ENCODE measurements at places on chromosomes 2 and 18.

GRCh38 chr2:10215393-10215935 lies 87.2 kb upstream of the HPCAL1 start:
- DNase-seq, result no peak

GRCh38 chr18:27728659-27729058 lies 448.3 kb downstream of the CDH2 start:
- DNase-seq, result no peak

GRCh38 chr2:134206031-134206430 lies 47.8 kb upstream of the MGAT5 start:
- no peak for DNase-seq

DNA sequence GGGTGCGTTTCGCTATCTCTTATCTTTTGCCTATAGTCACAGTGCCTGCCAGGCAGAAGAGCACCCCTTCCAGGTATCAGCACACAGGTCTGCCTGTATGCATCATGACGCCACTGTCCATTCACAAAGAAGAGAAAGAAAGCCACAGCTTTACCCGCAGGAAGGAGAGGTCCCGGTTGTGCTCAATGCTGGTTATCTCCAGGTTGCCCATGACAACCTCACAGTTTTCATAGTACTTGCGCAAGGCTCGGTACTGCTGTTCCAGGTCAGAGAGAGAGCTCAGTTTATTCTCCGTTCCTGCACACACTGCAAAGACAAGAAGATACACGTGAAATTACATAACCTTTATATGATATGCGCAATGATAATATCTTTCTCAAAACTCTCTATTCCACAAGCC lies 414.0 kb downstream of the ERBB4 start:
- DNase-seq, result no peak

DNA sequence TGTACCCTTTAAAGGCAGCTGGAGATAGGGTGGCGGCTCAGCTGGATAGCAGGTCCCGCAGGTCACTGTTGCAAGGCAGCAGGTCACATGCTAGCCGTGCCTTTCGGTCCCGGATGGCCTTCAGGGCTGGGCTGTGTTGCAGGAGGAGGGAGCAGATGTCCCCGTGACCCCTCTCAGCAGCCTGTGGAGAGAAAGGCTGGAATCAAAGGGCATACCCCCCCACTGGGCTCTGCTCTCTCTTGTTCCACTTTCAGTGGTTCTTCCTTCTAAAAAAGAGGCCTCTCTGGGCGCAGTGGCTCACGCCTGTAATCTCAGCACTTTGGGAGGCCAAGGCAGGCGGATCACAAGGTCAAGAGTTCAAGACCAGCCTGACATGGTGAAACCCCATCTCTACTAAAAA lies 4.4 kb upstream of the ANKRD23 start:
- DNase-seq, result no peak

DNA sequence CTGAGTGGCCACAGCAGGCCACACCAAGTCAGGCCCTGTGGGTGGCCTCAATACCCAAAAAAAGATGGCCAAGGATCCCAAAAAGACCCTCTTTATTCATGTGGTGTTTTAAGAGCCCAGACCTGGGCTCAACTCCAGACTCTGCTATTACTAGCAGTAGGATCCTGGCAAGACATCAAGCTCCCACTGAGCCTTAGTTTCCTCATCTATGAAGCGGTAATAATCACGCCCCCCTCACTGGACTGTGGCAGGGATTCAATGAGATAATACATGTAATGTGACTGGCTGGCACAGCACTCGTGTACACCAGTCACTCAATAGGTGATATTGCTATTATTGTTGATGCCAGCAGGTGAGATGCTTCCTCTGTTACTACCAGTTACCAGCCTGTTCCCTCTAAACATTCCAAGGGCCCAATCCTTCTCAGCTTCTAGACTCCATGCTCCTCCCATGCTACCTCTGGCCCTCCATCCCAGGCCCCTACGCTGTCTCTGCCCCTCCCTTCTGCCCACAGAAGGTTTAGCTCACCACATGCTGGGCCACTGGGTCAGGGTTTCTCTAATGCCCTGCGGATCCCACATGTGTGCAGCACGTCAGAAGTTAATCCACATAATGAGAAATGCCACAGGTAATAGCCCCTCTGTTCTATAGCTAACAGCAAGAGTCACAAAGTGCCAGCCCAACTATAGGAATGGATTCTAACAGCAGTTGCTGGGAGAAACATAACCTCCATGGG lies 51.2 kb downstream of the SLC4A5 start:
- no peak for DNase-seq

- no peak for DNase-seq
These were observed 39.6 kb downstream of the FTCDNL1 start for GRCh38 chr2:199811346-199811745.

DNA sequence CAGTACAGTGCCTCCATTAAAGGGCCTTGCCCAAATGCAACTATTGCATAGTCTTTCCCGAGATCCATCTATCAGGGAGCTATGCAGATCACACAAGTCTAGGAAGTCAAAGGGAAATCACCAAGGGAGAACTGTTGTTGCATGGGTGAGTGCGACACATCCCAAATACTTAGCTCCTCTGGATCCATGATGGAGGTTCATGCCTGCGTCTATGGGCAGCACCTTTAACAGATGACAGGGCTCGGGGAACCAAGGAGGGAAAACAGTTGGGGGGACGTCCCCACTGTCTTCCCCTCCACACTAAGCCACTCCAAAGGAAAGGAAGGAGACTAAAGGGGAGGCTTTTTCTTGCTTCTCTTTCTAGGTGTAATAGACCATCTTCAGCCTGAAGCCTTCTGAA lies 552.8 kb upstream of the PKDCC start:
- DNase-seq, result no peak

GRCh38 chr18:3972291-3972930 lies 482.7 kb downstream of the DLGAP1 start:
- no peak for DNase-seq

- peak; percentile 60 for DNase-seq
These were observed 357.3 kb downstream of the ZEB2 start for GRCh38 chr2:144162652-144163051.

DNA sequence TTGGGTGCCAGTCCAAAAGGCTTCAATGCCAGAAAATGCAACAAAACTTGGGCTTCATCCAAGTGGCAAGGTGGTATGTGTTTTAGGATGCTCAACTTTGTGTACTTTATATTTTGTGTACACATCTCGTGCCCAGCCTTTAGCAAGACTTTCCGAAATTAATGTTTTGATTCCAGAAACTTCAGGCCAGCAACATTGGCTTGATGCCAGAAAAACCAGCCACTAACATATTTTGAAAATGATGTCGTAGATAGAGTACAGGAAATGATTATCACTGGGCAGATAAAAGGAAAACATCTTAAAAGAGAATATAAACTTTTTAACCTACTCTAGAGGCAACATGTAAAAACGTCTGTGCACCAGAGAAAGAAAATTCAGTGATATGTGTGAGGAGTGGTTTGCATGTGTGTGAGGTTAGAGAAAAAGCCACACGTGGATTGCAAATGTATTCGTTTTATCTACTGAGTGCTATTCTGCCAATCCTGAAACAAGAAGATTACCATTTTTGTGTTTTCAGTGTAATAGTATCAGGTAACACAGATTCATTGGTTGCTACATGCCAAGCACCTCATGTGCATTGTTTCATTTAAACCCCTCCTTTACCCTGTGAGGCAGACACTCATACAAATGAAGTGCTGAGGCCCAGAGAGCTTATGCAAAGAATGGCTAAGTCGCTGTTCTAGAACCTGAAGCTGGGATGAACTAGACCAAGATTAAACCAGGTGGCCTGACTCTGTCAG lies 264.8 kb downstream of the C1D start:
- DNase-seq, result no peak

DNA sequence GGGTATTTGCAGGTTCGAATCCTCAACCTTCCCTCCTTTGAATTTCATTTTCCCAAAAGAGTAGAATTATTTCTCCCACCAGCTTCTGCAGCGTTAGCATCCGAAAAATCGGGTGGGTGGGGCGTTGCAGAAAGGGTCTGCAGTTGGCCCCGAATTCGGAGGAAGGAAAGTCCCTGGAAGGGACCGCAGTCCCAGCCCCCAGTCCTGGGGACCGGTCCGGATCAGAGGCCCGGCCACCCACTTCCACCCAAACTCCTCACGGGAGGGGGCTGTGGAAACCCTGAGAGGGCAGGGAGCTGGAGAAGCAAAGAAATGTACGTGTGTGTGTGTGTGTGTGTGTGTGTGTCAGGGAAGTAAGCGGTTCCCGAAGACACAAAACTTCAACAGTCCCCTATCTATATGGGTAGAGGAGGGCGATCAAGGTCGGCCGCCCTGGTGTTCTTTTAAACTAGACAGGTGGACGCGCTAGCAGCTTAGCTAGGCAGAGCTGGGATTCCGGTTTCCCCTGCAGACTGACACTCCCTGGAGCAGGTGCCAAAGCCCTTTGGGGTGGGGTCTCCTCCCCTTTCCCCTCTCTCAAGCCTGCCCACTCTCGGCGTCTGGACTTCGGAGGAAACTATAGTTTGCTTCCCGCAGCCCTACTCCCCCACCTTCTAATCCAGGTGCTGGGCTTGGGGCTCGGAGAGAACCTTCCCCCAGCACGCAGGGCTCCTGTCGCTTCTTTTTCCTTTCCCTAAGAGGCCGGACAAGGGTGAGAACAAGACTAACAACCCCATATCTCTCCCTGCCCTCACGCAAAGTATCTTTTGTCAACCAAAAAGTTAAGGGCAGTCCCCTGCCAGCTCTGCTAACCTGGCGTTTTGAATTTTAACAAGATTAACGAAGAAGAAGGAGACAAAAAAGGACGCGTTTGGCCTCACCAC lies 4.8 kb upstream of the ONECUT2 start:
- DNase-seq, result no peak

DNA sequence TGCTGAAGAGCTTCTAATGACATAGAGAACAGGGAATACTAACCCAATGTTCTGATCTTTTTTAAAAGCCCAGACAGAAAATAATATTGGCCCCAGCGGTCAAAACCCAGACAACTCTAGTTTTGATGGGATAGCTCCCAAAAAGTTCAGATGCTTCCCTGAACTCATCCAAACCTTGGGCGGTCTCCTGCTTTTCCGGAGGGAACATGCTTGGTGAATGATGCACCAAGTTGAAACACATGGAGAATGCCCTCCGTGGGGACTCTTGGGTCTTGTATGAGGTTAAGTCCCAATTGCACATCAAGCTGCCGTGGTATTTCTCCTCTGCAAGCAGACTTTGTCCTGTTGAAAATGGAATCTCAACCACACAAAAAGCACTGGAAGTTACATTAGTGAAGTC lies 120.7 kb upstream of the CTAGE1 start:
- no peak for DNase-seq

- no peak for DNase-seq
These were observed 81.8 kb downstream of the HDAC4 start for GRCh38 chr2:239318790-239319661.

DNA sequence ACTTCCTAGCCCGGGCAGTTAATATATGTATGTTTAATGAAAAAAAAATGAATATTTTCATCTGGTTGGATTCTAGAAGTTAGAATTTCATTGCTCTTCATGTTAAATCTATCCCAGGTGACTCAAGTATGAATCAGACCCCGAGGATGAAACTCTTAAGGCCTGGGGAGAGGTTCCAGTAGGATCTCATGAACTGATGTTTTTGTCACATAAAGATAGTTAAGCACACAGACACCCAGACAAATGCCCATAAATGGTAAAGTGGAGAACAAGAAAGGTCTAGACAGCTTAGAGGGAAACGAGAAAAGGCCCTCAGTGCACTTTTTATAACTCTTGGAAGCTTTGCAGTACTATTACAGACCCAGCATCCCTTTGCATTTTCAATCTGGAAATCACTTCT lies 114.1 kb downstream of the RIF1 start:
- no peak for DNase-seq

- DNase-seq, result no peak
These were observed 30.6 kb downstream of the C18orf63 start for GRCh38 chr18:74346206-74346605.

GRCh38 chr18:63159590-63159989 lies 160.0 kb downstream of the BCL2 start:
- no peak for DNase-seq

- DNase-seq, result no peak
These were observed 31.9 kb downstream of the TWIST2 start for GRCh38 chr2:238879621-238880377.

GRCh38 chr2:121633463-121633862 lies 15.8 kb downstream of the CLASP1 start:
- DNase-seq, result no peak

- no peak for DNase-seq
These were observed 172.9 kb downstream of the FAM210A start for GRCh38 chr18:13553449-13553848.

- no peak for DNase-seq
These were observed 12.2 kb upstream of the ATP6V1B1 start for GRCh38 chr2:70923378-70924015.

DNA sequence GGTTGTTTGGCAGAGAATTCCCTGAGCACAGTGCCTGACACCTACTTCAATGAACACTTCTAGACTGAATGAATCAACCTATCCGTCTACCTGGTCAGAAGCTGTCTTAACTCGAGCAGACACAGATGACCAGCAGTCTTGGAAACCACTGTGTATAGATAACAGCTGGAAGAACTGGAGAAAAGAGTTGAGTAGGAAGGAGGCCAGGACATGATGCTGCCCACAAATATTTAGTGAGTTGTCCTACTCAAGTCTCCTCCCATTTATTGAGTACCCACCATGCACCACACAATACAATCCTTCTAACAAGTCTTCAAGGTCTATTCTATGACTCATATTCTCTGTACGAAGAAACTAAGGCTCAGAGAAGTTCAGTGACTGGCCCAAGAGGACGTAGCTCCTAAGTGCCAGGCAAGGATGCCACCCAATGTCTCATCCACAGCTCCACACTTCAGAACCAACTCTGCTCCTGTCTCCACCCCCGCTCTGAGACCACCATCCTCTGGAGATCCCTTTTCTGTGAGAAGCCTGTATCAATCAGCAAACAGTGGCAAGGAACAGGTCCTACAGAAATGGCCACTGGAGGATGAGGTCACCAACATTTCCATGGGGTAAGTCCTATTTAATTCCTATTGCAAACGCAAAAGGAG lies 62.2 kb downstream of the GALNT14 start:
- DNase-seq, result no peak

- DNase-seq, result no peak
These were observed 238.5 kb downstream of the GALR1 start for GRCh38 chr18:77487951-77488740.

- DNase-seq, result no peak
These were observed 156.1 kb downstream of the ANTXR1 start for GRCh38 chr2:69168950-69169654.

GRCh38 chr2:42566837-42567321 lies 1.6 kb upstream of the MTA3 start:
- no peak for DNase-seq

- no peak for DNase-seq
These were observed 14.8 kb upstream of the SLC38A11 start for GRCh38 chr2:164969909-164970690.

Measured in CD8-positive, alpha-beta T cell (primary cell).